ENCODE measurements at places on chromosomes 3 and 15.

DNA sequence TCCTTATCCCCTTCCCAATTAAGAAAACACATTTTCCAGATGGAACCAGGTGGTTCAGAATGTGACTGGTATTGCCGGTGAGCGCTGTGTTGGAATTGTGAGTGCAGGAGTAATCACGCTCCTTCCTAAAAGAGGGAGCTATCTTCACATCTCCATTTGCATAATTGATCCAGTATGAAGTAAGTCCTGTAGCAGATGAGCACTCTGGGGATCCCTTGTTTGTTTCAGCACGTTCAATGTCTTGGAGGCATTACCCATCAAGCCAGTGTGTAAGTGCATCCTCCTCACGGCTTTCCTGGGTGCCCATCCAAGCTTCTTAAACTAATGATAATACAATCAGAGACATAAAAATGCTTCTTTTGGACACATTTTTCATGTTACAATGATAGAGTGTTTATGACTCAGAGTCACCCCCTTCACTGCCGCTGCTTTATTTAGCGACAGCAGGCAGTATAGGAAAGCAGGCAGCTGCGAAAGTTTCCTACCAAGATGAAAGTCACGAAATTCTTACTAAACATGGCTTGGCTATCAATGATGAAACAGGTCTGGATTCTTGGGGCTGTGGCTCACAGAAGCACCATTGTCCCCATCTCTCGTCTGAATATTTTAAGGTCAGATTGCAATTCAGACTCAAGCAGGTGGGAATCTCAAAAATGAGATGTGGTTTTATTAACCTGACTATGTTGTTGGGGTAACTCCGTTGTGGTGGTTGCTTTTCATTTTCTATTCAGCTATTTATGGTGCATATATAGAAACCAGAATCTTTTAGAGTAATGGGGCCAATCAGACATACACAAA lies 346.3 kb upstream of the MDFIC2 start:
- no peak for DNase-seq

DNA sequence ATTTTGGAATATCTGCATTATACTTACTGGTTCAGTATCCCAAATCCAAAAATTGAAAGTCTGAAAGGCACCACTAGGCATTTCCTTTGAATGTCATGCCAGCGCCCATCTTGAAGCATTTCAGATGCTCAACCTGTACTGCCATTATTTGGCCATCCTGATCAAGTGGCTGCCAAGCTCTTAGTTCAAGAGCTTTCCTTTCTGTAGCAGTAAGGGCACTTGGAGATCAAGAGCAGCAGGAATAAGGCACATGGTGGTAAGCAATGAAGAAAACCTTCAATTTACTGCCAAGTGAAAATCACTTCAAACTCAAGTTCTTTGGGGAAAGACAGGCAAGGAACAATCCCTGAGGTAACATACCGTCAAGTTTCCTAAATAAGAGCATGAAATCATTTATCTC lies 10.0 kb downstream of the RHOA start:
- no peak for DNase-seq

DNA sequence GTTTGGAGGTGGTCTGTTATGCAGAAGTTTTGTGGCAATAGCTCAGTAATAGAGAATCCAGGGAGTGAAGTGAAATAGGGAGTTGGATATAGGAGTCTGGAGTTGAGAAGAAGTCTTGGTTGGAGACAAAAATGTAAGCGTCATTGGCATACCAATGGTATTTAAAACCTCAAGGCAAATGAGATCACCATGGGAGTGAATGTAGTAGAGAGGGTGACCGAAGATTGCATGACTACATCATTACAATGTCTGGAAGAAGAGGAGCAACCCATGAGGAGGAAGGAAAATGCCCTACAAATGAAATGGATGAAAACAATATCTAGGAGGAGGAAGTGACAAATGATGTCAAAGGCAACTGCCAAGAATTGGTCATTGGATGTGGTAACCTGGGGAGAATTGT lies 54.4 kb downstream of the CNTN4 start:
- DNase-seq: no peak

- DNase-seq: no peak
Observed at GRCh38 chr15:26374806-26375205, 398.1 kb downstream of the GABRB3 start.

- no peak for DNase-seq
Observed at GRCh38 chr3:14183015-14183577, 4.5 kb downstream of the LSM3 start.

DNA sequence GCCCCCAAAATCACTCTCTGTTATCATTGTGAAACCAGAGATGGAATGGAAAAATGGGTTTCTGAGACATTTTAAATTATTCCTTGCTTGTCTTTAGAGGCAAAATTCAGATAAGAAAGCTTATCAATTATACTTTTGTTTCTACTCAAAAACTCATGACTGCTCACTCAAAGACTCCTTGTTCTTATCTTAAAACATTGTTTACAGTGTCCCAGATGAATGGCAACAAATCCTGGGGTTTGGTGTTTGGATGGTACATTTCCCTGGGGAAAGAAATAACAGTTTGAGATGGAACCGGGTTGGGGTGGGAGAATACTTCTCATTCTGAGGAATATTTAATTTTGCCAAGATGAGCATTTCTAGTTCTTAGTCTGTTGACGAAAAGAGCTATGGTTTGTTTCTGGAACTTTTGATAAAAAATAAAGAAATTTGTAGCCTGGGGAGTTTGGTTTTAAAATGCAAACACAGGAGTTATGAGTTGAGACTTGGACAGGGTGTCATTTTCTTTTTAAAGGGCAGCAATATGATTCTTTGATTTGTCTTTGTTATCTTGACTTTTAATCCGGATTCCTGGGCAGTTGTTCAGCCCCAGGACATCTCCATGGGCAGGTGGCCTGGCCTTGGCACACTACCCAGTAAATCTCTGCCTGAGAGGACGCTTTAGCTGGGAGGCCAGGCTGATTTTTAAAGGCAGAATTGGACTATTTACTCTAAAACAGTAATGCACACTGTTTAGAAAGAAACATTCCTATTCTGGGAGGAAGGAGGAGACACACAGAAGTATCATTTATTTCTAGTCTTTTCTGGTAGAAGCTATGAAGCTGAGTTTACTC lies 32.4 kb downstream of the BTD start:
- DNase-seq: no peak

DNA sequence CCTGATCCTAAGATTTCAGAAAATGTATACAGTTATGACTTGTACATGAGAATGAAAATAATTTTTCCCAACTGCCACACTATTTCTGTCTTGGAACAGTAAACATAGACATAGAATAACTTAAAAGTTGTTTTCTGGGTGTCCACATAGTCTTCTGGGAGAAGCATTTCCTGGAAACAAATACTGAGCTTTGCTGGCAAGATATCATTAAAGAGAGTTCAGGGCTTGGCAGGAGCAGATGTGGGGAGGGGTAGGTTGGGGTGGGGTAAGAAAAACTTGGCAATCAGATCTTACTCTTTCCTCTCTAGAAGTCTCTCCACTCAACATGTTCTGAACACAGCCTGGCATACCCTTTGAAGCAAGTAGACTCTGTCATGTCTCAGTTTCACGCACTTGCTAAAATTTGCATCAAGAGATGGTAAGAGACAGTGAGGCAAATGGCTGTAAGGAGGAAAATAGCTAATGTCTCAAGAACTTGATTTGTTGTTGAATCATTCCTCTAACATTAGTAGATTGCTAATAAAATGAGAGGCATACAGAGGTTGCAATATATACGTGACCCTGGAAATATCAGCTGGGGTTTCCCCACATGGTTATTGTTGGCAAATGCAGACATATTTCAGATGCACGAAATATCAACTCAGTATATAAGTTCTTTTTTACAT lies 27.3 kb upstream of the ABI3BP start:
- DNase-seq: no peak

DNA sequence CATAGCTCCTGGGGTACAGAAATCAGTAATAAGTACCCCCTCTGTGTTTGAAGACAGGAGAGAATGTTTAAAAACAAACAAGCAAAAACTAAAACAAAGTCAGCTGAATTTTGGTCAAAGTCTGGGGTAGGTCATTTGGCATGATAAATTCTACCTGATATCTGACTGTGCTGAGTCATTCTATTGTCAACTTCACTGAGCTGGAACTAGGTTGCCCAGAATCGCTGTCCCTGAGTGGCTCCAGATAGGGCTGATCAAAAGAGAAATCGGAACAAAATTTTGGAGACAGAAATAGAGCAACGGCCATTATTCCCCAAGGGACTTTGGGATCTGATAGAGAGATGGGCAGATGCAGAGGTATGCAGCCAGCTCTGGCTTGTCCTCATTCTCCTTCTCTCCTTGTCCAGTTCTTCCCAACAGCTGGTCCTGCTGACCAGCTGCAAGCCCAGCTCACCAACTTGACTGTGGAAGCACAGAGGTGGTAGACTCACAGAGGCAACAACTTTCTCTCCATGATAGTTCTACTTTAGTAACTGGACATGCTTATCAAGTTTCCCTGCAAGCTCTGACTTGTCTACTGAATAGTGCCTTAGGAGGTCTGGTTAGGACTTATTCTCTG lies 57.3 kb upstream of the MYRIP start:
- no peak for DNase-seq

GRCh38 chr3:180932819-180933218 lies 20.3 kb downstream of the FXR1 start:
- DNase-seq: no peak

DNA sequence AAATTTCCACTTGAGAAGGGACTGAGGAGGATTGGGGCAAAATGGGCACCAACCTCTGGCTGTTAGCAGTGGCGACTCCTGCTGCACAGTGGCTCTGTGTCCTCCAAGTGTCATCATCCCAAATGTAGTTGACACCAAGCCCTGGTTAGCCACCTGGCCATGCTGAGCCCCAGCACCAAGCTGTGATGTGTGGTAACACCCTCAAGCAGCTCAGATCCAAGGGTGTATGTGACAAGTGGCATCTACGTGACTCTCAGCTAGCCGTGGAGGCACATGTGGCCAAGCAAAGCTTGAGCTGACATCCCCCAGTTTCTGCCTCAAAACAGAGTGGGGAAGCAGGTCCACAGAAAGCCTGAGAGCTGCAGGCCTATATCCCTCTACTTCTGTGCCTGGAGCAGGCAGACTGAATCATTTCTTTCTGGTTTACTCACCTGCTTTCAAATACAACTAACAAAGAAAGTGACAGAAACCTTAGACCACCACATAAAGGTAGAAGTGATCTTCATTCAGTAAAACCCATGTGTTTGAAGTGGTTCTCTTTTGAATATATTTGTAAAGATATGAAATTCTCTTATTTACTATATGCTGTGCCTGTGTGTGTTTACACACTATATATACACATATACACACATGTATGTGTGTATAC lies 40.0 kb downstream of the FOXP1 start:
- no peak for DNase-seq

DNA sequence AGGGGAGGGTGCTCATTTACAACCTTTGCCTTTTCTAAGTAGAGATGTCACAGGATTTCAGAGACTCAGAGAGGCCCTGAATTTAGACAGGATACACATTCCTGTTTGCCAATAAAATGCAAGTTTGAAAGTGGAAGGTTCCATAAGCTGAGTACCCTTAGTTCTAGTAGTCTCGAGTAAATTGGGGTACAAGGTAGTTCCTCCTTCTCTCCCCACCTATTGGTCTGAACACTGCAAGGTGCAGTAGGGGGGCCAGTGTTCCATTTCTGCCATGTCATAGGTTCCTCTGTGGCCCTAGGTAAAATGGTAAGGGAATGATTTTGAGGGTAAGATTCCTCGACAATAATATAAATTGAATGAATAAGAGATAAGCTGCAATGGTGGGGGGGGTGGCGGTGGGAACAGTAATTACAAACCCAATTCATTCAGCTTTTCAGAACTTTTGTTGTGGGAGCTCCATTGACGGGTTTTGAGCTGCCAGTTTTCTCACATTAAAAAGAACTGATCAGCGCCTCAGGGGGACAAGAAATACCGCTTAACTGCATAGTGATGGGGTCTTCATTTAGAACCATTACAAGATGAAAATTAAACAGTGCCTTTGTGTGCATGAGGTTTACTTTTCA lies 5.9 kb downstream of the SOX2 start:
- DNase-seq: no peak

DNA sequence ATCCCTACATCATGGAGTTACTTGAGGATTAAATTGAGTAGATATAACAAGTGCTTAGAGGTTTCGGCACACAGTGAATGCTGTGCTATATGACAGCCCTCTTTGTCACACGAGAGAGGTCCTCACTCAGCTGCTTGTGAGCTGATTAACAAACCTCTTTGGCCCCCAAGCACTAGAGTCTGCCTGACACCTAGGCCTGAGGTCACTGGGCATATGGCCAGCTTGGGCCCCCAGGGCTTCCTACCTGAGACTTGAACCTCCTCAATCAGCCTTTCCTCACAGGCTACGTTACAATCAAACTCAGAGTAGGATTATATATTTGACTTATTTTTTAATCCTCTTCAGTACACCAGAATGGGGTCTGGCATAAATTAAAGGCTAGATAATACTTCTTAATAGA lies 88.8 kb downstream of the WDR72 start:
- no peak for DNase-seq

DNA sequence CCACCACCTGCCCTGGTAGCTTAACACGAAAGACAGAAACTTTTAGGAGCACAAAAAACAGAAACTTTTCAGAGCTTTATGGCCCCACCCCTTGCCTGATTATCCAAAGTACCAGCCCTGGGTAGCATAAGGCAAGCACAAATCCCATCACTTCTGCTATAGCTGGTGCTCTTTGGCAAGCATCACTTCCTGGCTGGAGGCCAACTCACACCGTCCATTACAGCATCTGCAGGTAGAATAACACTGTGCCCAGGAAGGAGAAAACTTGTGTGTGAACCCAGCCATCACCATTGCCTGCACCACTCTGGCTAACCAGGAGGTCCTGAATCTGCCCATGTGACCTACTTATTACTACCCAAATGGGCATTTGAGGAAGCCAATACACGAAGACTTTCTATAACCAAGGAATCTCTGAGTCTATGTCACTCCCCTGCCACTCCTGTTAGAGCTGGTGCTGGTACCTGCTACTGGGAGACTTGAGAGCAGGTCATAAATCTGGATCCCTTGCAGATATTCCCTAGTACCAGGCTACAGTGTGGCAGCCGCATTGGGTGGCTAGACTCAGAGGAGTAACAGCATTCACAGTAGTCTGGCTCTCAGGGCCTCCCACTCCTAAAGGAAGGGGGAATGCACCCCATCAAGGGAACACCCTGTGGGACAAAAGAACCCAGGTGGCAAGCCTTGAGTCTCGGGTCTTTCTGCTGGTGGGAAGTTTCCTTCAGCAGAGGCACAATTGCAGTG lies 73.3 kb upstream of the AKAP13 start:
- DNase-seq: no peak

GRCh38 chr15:33040496-33040895 lies 154.0 kb downstream of the FMN1 start:
- DNase-seq: no peak

GRCh38 chr3:51686512-51687215 lies 15.6 kb downstream of the TEX264 start:
- DNase-seq: peak; percentile 57
